ENCODE measurements at places on chromosomes 3 and 15. TPM values are rescaled to one million over a fixed set of nuclear protein-coding genes. Genes with fewer than 3 reads are reported as not detected.

- DNase-seq = no peak
Measured at GRCh38 chr3:45832699-45833098, 9.2 kb downstream of the LZTFL1 start.

DNA sequence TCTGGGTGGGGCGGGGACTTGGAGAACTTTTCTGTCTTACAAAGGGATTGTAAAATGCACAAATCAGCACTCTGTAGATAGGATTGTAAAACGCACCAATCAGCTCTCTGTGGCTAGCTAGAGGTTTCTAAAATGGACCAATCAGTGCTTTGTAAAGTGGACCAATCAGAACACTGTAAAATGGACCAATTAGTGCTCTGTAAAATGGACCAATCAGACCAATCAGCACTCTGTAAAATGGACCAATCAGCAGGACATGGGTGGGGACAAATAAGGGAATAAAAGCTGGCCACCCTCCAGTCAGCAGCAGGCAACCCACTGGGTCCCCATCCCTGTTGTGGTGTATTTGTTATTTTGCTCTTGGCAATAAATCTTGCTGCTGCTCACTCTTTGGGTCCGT lies 77.7 kb downstream of the KLF13 start:
- no peak for DNase-seq

DNA sequence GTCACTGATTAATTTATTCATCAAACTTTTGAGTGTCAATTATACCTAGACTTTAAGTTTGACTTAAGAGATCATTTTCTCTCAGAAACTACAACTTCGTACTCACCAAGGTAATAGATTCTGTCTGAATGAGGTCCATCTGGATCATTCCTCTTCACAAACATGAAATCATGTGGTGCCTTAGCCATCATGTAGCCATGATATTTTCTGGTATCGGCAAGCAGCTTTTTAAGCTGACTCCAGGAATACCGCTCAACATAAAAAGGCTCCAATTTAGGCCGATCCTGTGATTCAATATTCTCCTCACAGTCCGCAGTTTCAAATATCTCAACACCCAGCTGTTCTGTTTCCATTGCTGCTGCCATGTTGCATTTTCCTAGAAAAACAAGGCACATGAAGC lies 5.3 kb downstream of the DPP8 start:
- DNase-seq = no peak

GRCh38 chr15:36921484-36922091 lies 178.8 kb downstream of the MEIS2 start:
- no peak for DNase-seq

THRB gene
- total RNA-seq = 14.8 TPM

DNA sequence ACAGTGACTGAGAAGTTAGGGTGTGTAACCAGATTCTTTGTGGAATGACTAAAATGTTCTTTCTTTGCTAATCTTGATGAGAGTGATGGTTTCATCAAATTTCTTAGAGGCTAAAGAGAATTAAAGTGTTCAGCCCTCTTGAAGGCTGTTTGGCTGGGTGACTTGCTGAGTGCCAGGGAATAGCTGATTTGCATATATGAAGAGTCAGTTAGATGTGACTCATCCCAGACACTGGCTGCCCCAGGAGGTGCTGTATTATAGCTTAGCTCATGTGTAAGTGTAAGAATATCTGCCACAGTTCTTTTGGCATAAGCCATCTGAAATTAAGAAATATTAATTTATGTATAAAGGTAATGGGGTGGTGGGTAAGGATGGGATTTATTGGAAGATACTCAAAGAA lies 535.1 kb downstream of the NLGN1 start:
- no peak for DNase-seq

All from urinary bladder (tissue), 4 donors.